Activated gamma-delta T cell treated with anti-CD3 and anti-CD28 coated beads, Interleukin-2, amount 50 U/mL, for 16 hours (primary cell): ENCODE measurements at places on chromosomes 16 and 17.

DNA sequence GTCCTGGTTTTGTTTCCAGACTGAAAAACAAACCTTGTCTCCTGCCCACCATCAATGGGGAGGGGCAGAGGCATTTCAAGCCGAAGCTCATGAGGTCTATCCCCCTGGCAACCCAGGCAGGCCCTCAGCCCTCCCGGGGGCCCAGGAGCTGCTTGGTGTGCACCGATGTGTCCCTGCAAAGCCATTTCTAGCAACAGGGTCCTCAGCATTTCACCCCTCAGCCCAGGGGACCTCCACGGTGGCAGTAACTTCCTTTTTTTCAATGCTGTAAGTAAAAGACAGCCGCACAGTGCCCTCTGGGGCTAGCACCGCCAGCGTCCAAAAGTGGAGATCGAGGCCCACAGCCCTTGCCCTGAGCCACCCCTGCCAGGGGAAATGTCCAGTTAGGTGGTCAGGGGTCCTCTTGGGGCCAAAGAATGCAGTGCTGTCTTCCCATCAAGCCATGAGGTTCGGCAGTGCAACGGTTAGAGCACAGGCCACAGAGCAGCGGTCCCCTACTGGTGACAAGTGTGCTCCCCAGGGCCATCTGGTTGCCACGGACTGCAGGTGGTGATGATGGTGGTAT, 79.9 kb downstream of the LITAF start:
- DNase-seq: no peak

DNA sequence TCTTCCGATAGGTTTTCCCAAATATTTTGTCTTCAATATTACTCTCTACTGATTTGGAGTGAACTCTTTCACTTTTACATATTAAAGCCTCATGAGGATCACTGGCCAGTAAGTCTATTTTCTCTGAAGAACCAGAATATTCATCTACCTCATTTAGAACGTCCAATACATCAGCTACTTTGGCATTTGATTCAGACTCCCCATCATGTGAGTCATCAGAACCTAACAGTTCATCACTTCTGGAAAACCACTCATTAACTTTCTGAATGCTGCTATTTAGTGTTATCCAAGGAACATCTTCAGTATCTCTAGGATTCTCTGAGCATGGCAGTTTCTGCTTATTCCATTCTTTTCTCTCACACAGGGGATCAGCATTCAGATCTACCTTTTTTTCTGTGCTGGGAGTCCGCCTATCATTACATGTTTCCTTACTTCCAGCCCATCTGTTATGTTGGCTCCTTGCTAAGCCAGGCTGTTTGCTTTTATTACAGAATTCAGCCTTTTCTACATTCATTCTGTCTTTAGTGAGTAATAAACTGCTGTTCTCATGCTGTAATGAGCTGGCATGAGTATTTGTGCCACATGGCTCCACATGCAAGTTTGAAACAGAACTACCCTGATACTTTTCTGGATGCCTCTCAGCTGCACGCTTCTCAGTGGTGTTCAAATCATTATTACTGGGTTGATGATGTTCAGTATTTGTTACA, 30.9 kb downstream of the BRCA1 start:
- no peak for DNase-seq

- DNase-seq: no peak
Measured at GRCh38 chr16:57786632-57787518, 15.4 kb downstream of the KIFC3 start.

GRCh38 chr17:68458260-68459036, 1.2 kb upstream of the WIPI1 start:
- DNase-seq: no peak

- no peak for DNase-seq
Measured at GRCh38 chr16:54897930-54898329, 32.7 kb upstream of the IRX5 start.

DNA sequence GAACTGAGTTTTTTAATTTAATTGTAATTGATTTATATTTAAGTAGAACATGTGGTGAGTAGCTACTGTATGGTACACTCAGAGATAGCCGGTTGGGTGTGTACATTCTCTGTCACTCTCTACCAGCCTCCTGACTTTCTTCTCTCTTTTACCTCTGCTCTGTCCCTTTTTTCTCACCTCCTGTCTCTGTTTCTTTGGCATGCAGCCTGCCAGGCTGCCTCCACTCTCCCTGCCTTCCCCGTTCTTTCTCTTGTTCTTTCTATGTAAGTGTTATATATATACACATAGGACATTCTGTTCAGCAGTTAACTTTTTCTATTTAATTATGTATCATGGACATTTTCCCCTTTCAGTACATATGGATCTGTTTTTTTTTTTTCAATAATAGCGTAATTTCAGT, 50.8 kb downstream of the MRTFB start:
- no peak for DNase-seq

- DNase-seq: no peak
Measured at GRCh38 chr17:43660816-43661493, 767 bp downstream of the MEOX1 start.

- no peak for DNase-seq
Measured at GRCh38 chr16:17302620-17303019, 168.1 kb downstream of the XYLT1 start.

- DNase-seq: no peak
Measured at GRCh38 chr17:64736804-64737492, 74.8 kb upstream of the SMURF2 start.

GRCh38 chr16:79286646-79287423, 313.7 kb downstream of the MAF start:
- DNase-seq: no peak

GRCh38 chr16:55662644-55663031, 6.8 kb downstream of the SLC6A2 start:
- no peak for DNase-seq

- DNase-seq: peak; percentile 72
Measured at GRCh38 chr16:28291651-28292626, at the start of gene SBK1. TSS of gene SBK1 (plus strand) at chr16:28292525. CDS start at chr16:28317392, 24,867 bp downstream.

GRCh38 chr16:68892898-68893297, 49.6 kb downstream of the TANGO6 start:
- no peak for DNase-seq

DNA sequence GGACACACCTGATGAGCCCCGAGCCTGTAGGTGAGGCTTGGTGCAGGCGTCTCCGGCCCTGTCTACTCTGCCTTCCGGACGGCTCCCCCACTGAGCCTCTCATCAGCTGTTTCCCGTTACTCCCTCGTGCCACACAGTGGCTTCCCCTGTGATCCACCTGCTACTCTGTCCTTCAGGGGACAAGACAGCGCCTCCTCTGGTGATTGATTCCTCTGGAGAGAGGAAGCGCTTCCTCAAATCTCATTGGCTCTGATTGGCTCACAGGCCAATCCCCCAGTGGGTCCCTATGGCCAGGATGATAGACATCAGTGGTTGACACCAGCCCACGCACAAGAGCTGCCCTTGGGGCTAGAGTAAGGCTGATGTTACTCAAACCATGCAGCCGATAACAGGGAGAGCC, 24.0 kb downstream of the RNF213 start:
- DNase-seq: no peak

- no peak for DNase-seq
Measured at GRCh38 chr17:29363716-29364115, 26.4 kb upstream of the TAOK1 start.

GRCh38 chr16:90048737-90049330, 28.3 kb downstream of the PRDM7 start:
- DNase-seq: no peak

DNA sequence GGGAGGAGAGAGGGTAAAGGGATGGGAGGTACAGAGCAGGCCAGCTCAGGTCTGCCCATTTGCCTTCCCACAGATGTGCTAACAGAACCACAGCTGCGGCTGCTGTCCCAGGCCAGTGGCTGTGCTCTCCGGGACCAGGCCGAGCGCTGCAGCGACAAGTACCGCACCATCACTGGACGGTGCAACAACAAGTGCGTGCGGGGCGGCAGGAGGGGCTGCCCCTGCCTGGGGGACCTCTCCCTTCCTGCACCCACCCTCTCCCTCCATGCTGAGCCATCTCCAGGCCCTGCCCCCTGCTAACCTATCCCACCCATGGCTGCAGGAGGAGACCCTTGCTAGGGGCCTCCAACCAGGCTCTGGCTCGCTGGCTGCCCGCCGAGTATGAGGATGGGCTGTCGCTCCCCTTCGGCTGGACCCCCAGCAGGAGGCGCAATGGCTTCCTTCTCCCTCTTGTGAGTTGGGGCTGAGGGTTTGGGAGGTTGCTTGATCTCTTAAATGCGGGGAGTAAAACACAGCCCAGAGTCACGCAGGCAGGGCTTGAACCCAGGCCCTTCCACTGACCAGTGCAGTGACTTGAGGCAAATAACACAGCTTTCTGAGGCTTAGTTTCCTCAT, 1.2 kb downstream of the EPX start:
- no peak for DNase-seq

GRCh38 chr17:82881324-82881823, 41.6 kb upstream of the ZNF750 start:
- no peak for DNase-seq

GRCh38 chr16:88763502-88764053, 21.4 kb downstream of the PIEZO1 start:
- no peak for DNase-seq

- peak; percentile 64 for DNase-seq
Measured at GRCh38 chr16:67883872-67884261, 818 bp upstream of the NRN1L start.

DNA sequence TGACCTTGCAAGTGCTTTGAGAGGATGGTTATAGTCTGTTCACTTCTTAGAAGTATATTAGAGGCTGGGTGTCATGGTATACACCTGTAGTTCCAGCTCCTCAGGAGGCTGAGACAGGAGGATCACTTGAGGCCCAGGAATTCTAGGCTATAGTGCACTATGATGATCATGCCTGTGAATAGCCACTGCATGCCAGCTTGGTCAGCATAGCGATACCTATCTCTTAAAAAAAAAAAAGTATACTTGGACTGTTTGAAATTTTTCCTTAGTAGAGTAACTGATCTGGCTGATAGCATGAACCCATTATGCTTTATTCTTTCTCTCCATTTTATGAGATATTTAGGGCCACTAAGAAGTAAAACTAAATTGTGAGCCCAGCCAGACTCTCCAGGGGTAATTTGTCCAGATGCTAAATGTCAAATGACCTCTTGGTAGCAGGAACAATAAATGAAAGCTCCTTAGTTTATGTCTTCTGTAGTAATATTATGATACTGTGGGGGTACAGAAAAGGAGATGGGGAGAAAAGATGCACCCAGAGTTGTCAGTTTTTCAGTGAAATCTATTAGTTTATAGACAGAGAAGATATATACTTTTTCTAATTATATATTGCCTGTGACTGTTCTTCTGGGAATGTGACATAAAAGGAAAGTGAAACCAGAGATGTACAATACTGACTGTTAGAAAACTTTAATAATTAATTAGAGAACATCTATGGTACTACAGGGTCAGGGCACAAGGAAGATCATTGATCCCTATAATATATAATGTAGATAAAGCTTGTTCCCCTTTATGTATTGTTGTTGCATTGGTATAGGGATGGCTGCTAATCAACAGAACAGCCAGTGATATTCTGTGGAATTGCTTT, 335.3 kb upstream of the TBX2 start:
- no peak for DNase-seq
